Activated T-helper 2 cell treated with anti-CD3 and anti-CD28 coated beads, Interferon-gamma antibody, Interleukin-2, Interleukin-4, amounts not matched to agents 10 μg/mL and 5 μg/mL and 100 μg/mL, durations not matched to agents 14 hours and 24 hours and 36 hours (primary cell): ENCODE measurements at places on chromosomes 2 and 18. TPM values are rescaled to one million over a fixed set of nuclear protein-coding genes. Genes with fewer than 3 reads are reported as not detected.

The INHA gene
- total RNA-seq = not detected in 2 replicates

The SLC38A11 gene
- not detected in 2 replicates for total RNA-seq

The CFAP210 gene
- total RNA-seq = not detected in 2 replicates

The RFTN2 gene
- total RNA-seq = not detected in 2 replicates

The CELF4 gene
- total RNA-seq = not detected in 2 replicates

The IRS1 gene
- total RNA-seq = 1.9 and 3.1 TPM in 2 replicates

The LCLAT1 gene
- 24.6 and 28.9 TPM in 2 replicates for total RNA-seq

The KLHL41 gene
- 0.14 TPM in 1 of 2 replicates, not detected in the other for total RNA-seq

The NEU2 gene
- not detected in 2 replicates for total RNA-seq

The CCL20 gene
- 1.4 and 2.0 TPM in 2 replicates for total RNA-seq

The UGT1A8 gene
- total RNA-seq = not detected in 2 replicates

The REG3G gene
- not detected in 2 replicates for total RNA-seq

The ZAP70 gene
- 231 and 234 TPM in 2 replicates for total RNA-seq

The ALPG gene
- not detected in 2 replicates for total RNA-seq

The PRKAG3 gene
- total RNA-seq = not detected in 2 replicates

The SP110 gene
- total RNA-seq = 114 and 121 TPM in 2 replicates

The RAX gene
- total RNA-seq = 0.32 TPM in 1 of 2 replicates, not detected in the other

The CRYGC gene
- total RNA-seq = not detected in 2 replicates

The MSH2 gene
- total RNA-seq = 66.2 and 66.7 TPM in 2 replicates

The LCT gene
- 0.53 and 0.55 TPM in 2 replicates for total RNA-seq

The GALNT13 gene
- not detected in 2 replicates for total RNA-seq

The ANKRD30BL gene
- not detected in 2 replicates for total RNA-seq

The DPP4 gene
- 65.8 and 67.0 TPM in 2 replicates for total RNA-seq

The TMEM163 gene
- total RNA-seq = 0.09 and 0.27 TPM in 2 replicates

The USP37 gene
- 40.7 and 43.7 TPM in 2 replicates for total RNA-seq

The LYG2 gene
- total RNA-seq = not detected in 2 replicates

The TWIST2 gene
- not detected in 2 replicates for total RNA-seq

The GNAL gene
- 0.14 and 0.52 TPM in 2 replicates for total RNA-seq

The COL3A1 gene
- 0.16 and 0.43 TPM in 2 replicates for total RNA-seq

The HAT1 gene
- 67.4 and 70.1 TPM in 2 replicates for total RNA-seq

The PROKR1 gene
- total RNA-seq = not detected in 2 replicates

The PDE1A gene
- total RNA-seq = not detected in 2 replicates

The MTX2 gene
- total RNA-seq = 26.0 and 26.2 TPM in 2 replicates

The NT5C1B gene
- not detected in 2 replicates for total RNA-seq

The USP14 gene
- 89.7 and 98.4 TPM in 2 replicates for total RNA-seq

The CXCR1 gene
- total RNA-seq = not detected in 2 replicates

The EN1 gene
- total RNA-seq = not detected in 2 replicates

The GRB14 gene
- not detected in 2 replicates for total RNA-seq

The DSG4 gene
- not detected in 2 replicates for total RNA-seq

The HS6ST1 gene
- total RNA-seq = 17.6 and 17.7 TPM in 2 replicates

The SERPINB3 gene
- not detected in 2 replicates for total RNA-seq

The G6PC2 gene
- not detected in 2 replicates for total RNA-seq

The RTP5 gene
- total RNA-seq = 0.09 and 0.30 TPM in 2 replicates

The MTA3 gene
- total RNA-seq = 39.7 and 39.8 TPM in 2 replicates

The CCDC178 gene
- total RNA-seq = not detected in 2 replicates

The FOXI3 gene
- not detected in 2 replicates for total RNA-seq

The ME2 gene
- 115 and 117 TPM in 2 replicates for total RNA-seq

The STPG4 gene
- not detected in 2 replicates for total RNA-seq
